ENCODE measurements at places on chromosomes 11 and 22.

GRCh38 chr22:42173183-42173926 is 42.7 kb upstream of the CYP2D6 start:
- no peak for DNase-seq

DNA sequence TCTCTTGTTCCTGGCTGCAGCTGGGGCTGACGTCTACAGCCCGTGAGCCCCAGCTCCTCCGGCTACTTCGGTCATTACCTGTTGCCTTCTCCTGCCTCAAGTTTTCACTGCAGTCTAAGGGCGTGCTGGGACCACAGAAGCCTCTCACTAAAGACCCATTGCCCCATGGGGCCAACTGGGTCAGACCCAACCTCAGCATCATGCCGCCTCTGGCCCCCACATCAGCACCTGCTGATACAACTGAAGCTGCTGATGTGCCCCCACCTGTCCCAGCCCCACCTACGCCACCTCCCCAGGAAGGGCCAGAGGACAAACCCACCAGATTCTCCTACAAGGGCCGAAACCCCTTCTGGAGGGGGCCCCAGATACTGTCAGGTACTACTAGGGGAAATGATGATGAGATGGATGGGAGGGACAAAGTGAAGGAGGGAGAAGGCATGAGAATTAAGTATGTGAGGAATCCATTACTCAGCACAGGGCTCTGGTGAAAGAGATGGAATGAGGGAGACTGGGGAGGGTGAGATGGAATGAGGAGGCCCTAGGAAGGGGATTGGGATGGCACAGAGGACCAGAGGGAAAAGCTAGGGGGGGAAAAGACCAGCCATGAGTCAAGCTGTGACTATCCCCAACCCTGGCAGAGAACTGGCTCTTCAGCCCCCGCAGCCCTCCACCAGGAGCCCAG is 5.1 kb downstream of the C11orf42 start:
- no peak for DNase-seq

GRCh38 chr11:40797981-40798380 is 661.5 kb downstream of the LRRC4C start:
- DNase-seq: no peak

DNA sequence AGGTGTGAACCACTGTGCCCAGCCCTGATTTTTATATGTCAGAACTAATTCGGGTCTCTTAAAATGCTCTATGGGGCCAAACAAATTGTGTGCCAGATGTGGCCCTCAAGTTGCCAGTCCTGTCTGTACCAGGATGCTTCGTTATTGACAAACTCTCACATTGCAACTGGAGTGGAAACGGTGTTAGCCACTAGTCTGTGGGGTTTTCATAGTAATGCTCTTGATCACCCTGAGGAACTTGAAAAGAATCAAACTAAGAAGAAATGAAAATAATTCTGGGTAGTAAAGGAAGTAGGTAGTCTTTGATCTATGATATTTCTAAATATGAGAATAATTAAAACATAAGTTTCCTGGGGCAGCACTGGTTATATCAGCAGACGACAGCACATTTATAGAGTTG is 67.3 kb upstream of the ADSL start:
- DNase-seq: no peak
